Breast epithelium (tissue), 4 donors: ENCODE measurements at places on chromosomes 4 and X. TPM values are rescaled to one million over a fixed set of nuclear protein-coding genes. Genes with fewer than 3 reads are reported as not detected.

FRG2 gene
- total RNA-seq = not detected

- DNase-seq = no peak
Observed at GRCh38 chr4:128387600-128388351, 100.2 kb upstream of the PGRMC2 start.

DLG3 gene
- 30.3 TPM for total RNA-seq

DNA sequence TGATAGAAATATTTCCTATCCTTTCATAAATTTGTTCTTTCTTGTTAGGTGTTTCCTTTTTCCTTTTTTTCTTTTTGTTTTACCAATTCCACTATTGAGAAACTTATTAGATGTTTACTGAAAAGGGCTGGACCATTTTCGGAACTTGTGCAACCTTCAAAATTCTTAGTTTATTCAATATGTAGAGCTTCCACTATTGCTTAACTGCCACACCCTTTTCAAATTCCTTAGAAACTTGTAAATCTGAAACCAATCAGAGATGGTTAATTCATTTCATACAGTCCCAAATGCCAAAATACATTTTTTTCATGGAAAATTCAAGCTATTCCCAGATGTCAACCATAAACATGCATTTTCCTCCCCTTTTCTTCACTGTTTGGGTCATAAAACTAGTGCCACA, 66.1 kb upstream of the SLC39A8 start:
- no peak for DNase-seq
